Stimulated activated CD4-positive, alpha-beta T cell treated with anti-CD3 and anti-CD28 coated beads, Interleukin-1b, Interleukin-23, amount 100 ng/mL, for 24 hours (primary cell): ENCODE measurements at places on chromosomes 3 and 15.

DNA sequence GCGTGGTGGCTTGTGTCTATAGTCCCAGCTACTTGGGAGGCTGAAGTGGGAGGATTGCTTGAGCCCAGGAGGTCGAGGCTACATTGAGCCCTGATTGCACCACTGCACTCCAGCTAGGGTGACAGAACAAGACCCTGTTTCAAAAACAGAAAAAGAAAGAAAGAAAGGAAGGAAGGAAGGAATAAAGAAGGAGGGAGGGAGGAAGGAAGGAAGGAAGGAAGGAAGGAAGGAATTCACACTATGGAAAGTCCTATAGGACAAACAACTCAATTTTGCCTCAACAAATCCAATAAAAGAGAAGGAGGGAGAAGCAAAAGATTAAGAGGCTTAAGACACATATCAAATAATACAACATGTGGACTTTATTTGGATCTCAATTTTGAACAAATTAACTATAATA is 16.5 kb upstream of the TCF12 start:
- DNase-seq, result no peak

- DNase-seq, result no peak
Observed at GRCh38 chr3:186929186-186929585, 1.1 kb upstream of the ST6GAL1 start.

GRCh38 chr3:187795207-187795960 is 50.1 kb upstream of the BCL6 start:
- no peak for DNase-seq

GRCh38 chr3:179418610-179419009 is 32.7 kb downstream of the GNB4 start:
- no peak for DNase-seq

- DNase-seq, result no peak
Observed at GRCh38 chr15:33137101-33137500, 57.4 kb downstream of the FMN1 start.

DNA sequence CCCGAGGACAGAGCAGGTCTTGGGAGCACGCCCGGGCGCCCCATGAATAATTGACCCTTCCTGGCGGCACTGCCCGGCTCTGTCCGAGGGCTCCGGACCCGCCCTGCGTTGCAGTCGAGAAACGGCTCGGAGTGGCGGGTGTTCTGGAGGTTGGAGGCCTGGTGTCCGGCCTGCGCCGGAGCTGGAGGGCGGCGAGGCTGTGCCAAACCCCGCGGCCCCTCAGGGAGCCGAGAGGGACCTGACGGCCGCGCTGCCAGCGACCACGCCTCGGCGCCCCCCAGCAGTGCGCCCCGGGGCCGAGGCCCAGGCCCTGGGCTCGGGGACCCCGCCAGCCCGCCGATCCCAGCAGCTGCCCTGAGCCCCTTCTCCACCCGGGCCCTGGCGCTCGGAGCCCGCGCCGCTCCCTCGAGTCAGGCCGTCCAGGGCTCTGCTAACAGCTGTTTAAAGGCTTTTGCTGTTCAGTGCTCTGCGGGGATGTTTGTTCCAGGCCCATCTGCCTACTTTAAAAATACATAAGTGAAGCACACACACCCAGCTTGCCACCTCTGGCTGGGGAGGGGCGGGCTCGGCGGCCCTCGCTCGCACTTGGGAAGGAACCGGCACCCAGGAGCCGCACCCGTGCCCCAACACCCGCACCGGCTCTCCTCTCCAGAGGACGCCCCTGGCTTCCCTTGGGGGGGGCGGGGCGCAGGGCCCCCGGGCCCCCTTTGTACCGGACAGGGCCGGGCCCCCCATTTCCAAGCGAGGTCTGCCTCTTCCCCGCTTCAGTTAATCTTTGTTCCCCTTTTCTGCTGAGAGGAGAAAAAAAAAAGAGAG is 730 bp upstream of the ZNF710 start:
- no peak for DNase-seq

- no peak for DNase-seq
Observed at GRCh38 chr15:99580076-99580475, 14.3 kb downstream of the MEF2A start.

- no peak for DNase-seq
Observed at GRCh38 chr3:81864272-81864671, 102.8 kb upstream of the GBE1 start.
